ENCODE measurements at places on chromosomes 1 and 21.
A peak's percentile ranks its signal among the peaks of the same experiment; 100 is the strongest.

- no peak for DNase-seq
These were observed 6.2 kb upstream of the POFUT2 start for GRCh38 chr21:45293726-45294401.

- DNase-seq = peak; percentile 37
These were observed at the start of gene HPDL for GRCh38 chr1:45326627-45327623. TSS of gene HPDL (plus strand) at chr1:45326895. CDS start at chr1:45327149, 254 bp downstream.

- DNase-seq = no peak
These were observed 27.9 kb downstream of the UTP25 start for GRCh38 chr1:209855623-209856022.

DNA sequence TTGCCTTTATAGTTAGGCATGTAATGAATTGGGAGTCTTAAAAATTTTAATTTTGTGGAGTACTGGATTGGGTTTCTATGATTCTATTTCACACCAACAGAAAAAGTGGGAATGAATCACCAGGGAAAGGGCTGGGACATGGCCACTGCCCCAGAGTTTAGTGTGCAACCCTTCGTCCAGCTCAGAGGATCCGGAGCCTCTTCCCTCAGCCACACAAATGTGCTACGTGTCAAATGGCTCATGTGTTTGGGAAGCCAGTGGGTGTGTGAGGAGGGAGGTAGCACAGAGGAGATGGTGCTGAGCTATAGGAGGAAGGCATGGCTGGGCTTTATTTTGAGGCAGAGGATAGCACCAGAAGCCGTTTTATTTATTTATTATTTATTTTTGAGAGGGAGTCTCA is 247.3 kb downstream of the SIPA1L2 start:
- DNase-seq = no peak

DNA sequence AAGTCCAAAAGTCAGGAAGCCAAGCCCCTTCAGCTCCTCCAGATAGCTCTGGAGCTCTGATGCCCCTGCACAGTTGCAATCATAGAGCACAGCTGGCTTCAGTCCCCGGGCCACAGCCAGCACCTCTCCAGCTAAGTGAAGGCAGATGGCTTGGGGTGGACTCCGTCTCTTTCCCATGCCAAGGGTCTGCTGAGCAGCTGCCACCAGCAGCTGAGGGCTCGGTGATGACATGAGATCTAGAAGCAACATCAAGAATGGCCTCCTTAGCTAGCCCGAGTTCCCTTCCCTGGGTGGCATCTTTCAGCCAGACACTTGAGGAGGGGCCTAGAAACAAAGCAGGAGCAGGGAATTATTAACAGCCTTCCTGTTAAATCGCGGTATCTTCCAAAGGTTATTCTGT is 973 bp downstream of the C1orf74 start:
- no peak for DNase-seq

DNA sequence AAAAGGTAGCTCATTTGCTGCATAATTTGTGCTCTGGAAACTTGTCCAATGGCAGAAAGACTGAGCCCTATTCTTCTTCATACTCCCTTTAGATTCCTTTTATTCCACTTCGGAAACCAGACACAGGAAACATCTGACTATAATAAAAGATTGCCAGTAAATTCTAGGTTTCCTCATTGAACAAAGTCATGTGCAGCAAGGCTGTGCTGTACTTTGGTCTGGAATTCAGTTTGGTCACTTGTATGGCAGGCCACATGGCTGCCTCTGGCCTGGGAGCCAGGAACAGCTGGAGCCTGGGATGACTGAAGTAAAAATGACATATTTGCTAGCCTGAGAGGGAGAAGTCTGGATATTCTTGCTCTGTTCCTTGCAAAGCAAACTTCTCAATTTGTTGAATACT is 79.6 kb downstream of the ST3GAL3 start:
- no peak for DNase-seq

DNA sequence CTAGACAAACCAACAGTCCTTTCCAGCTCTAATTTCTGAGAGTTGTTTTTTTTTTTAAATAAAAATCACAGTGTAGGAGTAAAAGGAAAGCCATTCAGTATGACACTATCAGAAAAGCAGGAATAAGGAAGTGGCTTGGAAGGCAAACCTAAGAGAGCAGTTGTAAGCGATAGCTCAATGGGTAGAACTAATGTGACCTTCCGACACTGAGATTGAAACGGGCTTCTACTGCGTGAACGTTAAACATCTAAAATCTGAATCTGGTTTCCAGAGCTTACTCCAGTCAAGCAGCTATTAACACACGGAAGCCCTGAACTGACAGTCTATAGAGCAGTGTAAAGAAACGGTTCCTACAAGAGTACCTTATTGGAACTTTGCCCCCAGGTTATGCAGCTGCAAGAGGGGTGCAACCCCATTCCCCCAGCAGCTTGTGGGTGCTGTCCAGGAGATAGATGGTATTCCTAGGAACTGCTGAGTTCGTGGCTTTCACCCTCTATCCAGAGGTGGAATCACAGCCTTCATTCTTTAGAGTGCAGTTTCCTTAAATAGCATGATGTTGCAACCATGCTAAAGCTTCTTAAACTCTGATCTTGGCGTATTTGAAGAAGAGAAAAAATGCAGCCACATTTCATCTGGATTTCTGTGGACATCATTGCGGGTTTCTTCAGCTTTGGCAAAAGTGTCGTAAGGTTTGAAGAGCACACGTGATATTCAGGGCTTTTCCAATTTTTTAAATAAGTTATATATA is 3.3 kb upstream of the IRF2BP2 start:
- DNase-seq = no peak

GRCh38 chr1:172944931-172945330 is 105.8 kb downstream of the TNFSF18 start:
- DNase-seq = no peak

DNA sequence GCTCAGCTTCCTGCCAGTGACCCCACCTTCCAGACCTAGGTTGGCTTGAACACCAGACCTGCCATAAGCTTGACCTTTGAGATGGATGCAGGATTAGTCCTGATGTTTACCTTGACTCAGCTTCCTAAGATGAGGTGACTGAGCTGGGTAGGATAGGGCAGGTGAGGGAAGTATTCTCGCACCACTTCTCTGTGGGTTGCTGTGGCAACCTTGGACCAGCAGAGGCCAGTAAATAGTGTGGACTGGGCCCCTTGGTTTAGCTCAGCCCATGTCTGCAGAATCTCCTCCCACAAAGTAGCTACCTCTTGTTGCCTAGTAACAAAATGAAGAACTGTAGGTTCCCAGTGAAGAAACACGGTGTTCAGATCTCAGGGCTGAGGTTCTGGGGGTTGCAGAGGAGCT is 8.4 kb downstream of the RPS6KA1 start:
- no peak for DNase-seq

GRCh38 chr1:224238756-224239155 is 55.7 kb downstream of the DEGS1 start:
- no peak for DNase-seq

GRCh38 chr1:48823168-48823567 is 46.5 kb upstream of the BEND5 start:
- DNase-seq = no peak

DNA sequence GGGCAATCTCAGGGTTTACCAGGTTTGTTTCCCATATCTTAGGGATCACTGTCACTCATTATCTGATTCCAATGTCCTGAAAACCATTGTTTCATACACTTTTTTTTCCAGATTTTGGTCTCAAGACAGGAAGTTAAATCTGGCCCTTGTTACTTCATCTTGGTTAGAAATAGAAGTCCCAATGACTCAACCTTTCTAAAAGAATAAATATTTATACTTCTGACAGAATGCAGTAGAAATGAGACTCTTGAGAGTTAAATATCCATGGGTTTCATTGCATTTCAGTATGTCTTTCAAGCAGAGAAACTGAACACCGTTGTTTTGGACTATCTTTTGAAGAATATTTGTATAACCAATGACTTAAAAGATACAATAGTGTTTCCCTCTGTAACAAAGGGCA is 19.8 kb upstream of the VCAM1 start:
- no peak for DNase-seq

DNA sequence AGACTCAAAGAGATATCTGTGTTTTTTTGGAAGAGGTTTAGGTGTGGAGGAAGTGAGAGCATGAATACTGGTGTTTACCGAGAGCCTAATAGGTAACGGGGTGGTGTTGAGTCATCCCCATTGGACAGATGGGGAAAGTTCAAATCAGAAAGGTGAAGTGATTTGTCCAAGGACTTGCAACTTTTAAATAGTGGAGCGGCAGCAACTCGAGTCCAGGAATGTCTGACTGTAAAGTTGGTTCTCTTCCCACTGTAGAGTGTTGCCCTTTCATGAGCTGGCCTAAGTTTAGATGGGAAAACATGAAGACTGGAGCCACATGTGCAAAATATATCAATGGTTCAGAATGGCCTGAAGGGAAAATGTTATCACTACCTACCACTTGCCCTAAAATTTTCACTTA is 125.7 kb downstream of the LYPLAL1 start:
- DNase-seq = no peak

GRCh38 chr21:41147096-41147978 is 20.6 kb upstream of the BACE2 start:
- no peak for DNase-seq

DNA sequence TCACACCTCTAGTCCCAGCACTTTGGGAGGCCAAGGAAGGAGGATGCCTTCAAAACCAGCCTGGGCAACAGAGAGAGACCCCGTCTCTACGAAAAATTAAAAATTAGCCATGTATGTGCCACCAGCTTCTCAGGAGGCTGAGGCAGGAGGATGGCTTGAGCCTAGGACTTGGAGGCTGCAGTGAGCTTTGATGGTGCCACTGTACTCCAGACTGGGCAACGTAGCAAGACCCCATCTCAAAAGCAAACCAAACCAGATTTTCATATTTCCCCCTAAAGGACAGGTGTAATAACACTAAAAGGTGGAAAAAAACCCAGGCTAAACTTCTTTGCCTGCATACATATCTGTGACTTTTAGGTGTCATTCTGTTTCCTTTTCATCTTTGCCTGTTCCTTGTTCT is 3.7 kb downstream of the UCK2 start:
- no peak for DNase-seq
